ENCODE measurements at places on chromosomes 12 and 14. TPM values are rescaled to one million over a fixed set of nuclear protein-coding genes. Genes with fewer than 3 reads are reported as not detected.

The CLEC4D gene
- not detected for polyA plus RNA-seq

The LTBP2 gene
- polyA plus RNA-seq: 0.07 TPM

The LRRIQ1 gene
- not detected for polyA plus RNA-seq

DNA sequence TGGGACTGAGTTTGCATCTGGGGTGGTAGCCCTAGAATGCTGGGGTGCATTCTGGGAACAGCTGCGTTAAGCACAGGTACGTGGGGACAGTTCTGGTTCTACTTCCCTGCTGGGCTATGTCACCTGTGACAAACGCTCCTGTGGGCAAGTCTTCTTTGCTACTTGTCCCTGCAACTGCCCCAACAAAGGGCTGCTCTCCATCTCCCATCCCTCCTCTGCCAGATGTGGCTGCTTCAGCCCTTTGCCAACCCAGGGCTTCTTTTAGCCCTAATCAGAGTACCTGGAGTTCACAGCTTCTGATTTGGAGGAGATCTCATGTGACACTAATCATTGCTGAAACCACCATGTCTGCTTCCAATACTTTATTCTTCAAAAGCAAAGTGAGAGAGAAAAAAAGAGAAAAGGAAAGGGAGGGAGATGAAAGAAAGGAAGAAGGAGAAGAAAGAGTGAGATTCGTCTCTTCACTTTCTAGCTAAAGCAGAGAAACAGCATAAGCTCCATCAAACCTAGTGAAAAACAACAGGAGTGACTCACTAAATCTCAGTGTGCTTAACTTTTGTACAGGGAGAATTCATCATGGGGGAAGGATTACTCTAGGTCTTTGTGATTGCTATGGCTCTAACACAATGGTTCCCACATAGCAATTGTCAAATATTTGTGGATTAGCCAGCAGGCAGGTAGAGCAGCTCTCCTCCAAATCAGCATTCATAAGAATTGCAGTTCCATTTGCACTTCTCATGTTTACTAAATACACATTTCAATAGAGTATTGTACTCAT lies 174.8 kb downstream of the LRIG3 start:
- no peak for DNase-seq

DNA sequence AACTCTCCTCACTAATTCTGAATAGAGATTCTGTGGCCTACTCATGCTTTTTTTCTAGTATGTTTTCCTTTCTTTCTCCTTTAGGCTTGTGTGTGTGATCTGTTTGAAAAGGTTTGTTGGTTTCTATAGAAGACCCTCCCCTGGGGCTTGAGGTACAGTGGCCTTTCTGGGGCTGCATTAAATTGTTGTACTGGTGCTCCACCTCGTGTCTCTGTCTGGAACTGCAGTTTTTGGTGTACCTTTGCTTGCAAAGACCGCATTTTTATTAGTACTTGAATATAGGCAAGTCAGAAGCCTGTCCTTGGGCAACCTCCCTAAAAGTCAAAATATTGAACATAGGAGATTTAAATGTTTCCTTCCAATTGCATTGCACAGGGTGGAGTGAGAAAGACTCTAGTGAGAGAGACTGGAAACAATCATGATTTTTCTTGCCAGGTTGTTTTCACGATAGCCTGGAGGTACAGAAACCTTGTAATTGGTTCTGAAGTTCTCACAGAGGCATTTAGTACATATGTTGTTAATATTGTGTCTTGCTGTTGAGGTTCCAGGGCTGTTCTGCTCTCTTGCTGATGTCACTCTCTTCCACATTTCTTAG lies 39.0 kb downstream of the SLCO1B1 start:
- peak; percentile 1 for DNase-seq

DNA sequence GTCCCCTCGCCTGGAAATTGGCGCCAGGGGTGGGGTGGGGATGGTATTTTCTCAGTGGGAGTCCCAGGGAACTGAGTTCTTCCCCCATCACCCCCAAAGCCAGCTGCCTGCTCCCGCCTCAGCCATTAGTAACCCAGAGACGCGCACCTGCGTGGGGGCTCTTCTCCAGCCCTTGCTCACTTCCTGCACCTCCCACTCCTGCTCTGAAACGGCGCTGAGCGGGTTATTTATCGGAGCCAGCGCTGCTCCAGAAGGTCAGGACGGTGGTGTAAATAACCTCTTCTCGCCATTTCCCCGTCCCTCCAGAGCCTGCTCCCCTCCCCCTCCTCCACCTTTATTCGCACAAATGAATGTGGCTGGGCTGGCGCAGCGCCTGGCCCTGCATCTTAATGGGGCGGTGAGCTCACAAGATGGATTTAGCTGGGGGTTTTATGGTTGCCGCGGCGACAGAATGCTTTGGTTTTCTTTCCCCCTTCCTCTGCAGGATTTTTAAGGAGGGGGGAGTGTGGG lies 12.2 kb downstream of the GPR84 start:
- peak; percentile 11 for DNase-seq

DNA sequence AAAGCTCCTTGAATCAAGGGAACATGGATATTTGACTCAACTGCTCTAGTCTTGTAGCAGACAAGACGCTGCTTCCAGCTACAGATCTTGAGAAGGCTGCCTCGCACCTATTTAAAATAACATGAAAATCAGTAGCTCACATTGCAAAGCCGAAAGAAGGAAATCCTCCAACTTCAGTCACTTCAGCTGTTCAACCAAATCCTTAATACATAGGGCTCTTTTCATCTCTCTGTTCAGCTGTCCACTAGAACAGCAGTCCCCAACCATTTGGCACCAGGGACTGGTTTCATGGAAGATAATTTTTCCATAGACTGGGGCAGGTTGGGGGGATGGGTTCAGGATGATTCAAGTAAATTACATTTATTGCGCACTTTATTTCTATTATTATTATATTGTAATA lies 1116.0 kb upstream of the TMEM132C start:
- no peak for DNase-seq

DNA sequence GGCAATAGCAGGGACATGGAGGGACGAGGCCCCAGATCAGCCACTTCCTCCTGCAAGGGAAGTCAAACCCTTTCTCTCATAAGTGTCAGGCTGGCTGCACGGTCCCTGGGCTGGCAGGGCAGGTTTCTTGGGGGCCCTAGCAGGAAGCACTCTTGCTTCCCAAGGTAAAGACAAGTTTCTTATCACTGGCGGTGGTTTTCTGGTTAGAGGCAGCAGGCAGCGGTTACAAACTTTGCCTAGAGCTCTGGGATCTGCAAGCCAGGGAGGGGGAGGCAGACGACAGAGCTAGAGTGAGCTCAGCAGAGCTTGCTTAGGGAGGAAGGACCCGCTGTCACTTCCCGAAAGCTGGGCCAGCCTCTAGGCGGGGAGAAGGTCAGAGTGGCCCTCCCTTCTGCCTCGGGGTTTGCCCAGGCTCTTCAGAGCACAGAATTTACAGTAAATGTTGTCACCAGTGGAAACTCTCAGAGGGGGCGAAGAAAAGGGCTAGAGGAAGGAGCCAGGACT lies 20.4 kb downstream of the BATF start:
- DNase-seq: peak; percentile 65

DNA sequence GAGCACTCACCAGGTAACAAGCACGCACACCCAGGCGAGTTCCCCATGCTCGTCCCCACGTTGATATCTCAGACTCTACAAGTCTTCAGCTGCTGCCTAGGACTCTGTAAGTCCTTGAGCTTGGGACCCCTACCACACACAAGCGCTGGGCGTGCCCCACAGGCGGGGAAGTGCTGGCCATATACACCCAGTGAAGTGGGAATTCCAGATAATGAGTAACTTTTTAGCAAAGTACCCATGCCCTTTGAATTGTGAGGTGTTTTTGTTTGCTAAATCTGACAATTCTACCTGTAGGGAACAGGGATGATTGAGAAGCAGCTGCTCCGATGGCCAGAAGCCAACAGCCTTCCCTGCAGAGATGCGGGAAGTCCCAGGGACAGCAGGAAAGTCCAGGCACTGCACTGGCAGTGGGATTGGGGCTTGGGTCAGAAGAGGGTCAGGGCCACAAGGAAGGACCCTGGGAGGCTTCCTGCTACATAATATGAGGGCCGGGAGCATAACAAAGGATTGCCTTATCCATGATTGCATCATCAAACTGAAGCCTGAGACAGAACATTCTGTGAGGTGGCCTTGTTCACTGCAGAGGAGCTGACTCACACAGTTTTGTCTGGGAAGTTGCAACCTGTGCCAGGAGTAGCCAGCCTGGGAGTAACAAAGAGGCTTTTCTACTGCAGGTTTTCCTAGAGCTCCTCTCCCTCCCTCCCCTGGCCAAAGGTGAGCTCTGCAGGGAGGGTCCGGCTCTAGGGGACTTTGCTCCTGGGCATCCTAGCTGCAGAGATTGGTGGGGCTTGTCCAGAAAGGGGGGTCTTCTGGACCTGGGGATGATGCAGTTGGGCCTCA lies 13.2 kb upstream of the SERPINA3 start:
- DNase-seq: no peak

- DNase-seq: no peak
Measured at GRCh38 chr12:111792155-111792855, 25.6 kb downstream of the ALDH2 start.

DNA sequence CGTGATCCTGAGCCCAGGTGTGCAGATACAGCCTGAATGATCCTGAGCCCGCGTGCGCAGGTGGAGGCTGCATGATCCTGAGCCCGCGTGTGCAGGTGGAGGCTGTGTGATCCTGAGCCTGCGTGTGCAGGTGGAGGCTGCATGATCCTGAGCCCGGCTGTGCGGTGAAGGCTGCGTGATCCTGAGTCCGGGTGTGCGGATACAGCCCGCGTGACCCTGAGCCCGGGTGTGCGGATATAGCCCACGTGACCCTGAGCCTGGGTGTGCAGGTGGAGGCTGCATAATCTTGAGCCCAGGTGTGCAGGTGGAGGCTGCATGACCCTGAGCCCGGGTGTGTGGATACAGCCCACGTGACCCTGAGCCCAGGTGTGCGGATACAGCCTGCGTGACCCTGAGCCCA lies 20.3 kb downstream of the BRF1 start:
- no peak for DNase-seq

- no peak for DNase-seq
Measured at GRCh38 chr12:27180906-27181505, 63.1 kb upstream of the STK38L start.

DNA sequence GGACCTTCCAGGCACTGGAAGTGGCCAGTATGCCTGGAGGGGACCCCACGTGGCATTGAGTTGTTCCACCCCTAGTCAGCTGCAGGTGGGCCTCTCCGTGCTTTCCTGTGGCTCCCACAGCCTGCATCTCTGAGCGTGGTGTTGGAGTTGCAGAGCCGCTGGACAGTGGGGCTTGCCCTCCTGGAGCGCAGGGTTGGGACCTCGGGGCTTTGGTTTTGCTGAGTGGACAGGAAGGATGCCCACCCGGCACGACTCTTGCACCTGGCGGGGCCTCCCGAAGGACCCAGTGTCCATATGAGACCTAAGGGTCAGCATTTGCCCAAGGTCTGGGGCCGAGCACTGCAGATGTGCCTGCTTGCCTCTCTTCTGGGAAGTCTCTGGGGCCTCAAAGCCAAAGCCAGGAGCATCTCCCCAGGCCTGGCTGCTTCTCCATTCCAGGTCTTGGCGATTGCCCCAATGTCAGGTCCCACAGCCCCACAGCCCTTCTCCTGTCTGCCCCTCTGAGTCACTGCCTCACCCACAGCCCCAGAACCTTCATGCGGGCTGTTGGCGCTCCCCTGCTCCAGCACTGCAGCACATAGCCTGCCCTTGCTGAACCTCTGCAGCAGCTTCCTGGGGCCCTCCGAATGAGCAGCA lies 1.5 kb downstream of the PACS2 start:
- no peak for DNase-seq

- DNase-seq: no peak
Measured at GRCh38 chr12:49811961-49812401, 16.2 kb downstream of the NCKAP5L start.
